ENCODE measurements at places on chromosomes 16 and 17.

- DNase-seq: no peak
Measured at GRCh38 chr17:30831257-30831656, 509 bp upstream of the ATAD5 start.

- DNase-seq: no peak
Measured at GRCh38 chr17:2043785-2044184, 2.0 kb downstream of the OVCA2 start.

- DNase-seq: no peak
Measured at GRCh38 chr17:40092581-40092980, 7.8 kb downstream of the NR1D1 start.

DNA sequence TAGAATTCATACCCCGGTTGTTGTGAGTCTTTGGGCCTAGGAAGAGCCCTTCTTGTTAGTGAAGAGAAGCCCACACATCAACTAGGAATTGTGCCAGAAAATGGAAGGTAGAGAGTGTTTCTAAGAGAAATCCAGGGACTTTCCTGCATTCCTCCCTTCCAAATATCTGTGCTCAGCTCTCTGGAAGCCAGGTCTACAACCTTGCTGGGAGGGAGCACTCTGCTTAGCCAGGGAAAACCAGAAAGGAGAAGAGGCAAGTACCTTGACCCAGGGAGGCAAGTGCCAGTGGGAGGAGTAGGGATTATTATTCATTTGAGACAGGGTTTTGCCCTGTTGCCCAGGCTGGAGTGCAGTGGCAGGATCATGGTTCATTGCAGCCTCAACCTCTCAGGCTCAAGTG, 48.4 kb upstream of the TAC4 start:
- no peak for DNase-seq

DNA sequence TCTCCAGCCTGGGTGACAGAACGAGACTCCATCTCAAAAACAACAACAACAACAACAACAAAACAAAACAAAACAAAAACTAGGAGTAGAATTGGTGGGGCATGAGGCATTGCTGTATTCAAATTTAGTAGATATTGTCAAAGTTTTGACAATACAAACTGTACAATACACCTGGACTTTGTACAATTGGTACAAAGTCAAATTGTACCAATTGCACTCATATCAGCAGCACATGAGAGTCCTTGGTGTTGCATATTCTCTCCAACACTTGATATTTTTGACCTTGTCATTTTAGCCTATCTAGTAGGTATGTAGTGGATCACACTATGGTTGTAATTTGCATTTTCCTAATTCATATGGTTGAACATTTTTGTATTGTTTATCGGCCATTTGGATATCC, 14.3 kb upstream of the ATF7IP2 start:
- DNase-seq: no peak

- DNase-seq: no peak
Measured at GRCh38 chr17:19943026-19943425, 34.6 kb downstream of the AKAP10 start.

DNA sequence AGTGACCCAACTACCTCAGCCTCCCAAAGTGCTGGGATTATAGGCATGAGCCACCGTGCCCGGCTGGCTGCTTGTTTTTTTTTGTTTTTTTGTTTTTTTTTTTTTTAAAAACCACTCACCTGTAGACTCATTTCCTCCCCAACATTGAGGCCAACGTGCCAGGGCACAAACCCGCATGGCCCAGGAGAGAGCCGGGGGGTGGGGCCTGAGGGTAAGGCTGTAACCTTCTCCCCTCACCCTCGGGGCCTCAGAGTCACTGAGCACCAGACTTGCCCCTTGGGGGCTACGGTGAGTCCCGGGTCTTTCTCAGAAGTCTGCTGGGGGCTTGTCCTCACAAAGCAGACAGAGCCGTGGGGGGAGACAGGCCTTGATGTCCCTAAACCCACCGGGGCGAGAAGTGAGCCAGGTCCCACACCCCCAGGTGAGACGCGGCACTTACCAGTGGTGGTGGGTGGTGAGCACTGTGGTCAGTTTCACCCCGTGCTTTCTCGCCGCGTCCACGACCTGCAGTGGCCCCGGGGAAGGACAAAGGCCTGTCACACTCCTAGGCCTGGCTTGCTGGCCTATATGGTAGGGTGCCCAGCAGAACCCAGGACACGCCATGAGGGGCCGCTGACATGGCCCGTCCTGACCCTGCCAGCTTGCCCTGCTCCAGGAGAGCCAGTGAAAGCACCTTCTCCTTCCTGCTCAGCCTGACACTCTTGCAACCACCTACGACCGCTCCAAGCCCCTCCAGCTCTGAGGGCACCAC, 4.6 kb downstream of the HAGH start:
- DNase-seq: no peak

- DNase-seq: no peak
Measured at GRCh38 chr17:47201166-47201565, 8.0 kb upstream of the MYL4 start.

DNA sequence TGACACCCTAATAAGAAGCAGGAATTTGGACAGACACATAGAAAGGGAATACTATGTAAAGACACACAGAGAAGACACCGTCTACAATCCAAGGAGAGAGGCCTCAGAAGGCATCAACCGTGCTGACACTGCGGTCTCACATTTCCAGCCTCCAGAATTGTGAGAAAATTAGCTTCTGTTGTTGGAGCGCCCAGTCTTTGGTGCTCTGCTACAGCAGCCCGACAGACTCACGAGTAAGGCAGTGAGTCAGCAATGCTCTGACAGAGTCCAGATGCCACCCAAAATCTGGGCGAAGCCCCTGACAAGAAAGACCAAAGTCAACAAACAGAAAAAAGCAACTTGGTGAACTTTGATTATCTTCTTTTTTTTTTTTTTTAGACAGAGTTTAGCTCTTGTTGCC, 32.5 kb upstream of the RAI1 start:
- DNase-seq: no peak

DNA sequence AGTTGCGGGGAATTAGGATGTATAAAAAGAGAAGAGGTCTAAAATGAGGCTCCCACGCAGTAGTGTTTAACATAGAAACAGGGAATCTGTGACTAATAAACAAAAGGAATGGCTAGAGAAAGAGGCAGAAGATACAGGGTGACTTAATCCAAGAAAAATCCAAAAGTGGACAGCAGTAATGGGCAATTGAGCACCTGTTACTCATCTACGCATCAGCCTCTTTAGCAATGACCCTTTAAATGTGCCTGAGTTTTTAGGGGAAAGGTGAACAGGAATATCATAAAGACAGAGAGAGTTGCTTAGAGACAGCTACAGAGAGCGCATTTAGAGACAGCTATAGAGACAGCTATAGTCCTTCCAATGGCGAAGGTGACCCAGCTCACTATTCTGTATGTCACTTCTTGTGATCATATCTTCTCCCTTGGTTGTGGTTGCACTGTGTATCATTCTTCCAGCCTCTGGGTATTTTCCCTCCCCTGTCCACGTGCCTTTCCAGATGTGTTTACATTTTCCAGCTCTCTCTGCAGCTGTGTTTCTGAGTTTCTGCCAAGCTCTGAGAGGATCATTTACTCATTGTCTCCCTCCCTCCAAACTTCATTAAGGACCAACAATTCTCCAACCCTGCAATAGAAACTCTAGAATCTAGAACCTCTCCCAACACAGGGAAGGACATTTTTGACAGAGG, 61.5 kb downstream of the MYOCD start:
- DNase-seq: no peak

GRCh38 chr17:29766796-29767327, 144.2 kb upstream of the CORO6 start:
- DNase-seq: no peak

- DNase-seq: no peak
Measured at GRCh38 chr17:73802314-73802713, 158.1 kb upstream of the SDK2 start.

DNA sequence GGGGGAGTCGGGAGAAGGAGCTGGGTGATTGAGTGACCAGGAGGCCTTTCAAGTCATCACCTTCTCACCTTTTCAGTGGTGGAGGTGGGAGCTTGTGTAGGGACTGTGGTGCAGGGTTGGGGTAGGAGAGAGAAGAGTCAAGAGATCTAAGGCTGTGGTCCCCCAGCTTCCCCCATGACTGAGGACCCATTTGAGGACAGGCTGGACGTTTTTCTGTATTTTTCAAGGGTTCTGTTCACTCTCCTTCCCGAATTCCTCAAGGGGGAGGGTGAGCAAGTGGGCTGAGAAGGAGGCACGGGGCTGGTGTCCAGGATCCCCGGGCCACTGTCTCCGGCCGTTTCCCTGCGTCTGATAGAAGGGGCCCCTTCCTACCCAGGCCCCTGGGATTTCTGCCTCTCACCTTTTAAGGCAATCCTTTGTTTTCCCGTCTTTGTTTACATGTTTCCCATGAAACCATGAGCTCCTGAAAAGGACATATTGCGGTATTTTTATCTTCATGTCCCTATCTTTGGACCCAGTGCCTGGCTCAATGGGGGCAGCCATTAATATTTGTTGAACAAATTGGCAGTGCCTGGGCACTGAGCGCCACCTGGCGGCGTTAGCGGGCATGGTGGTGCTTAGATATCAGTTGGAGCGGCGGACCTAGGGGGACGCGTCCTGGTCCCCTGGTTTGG, 9.2 kb upstream of the CD300A start:
- DNase-seq: peak; percentile 71

GRCh38 chr16:1311212-1311737, 1.8 kb downstream of the UBE2I start:
- DNase-seq: no peak

DNA sequence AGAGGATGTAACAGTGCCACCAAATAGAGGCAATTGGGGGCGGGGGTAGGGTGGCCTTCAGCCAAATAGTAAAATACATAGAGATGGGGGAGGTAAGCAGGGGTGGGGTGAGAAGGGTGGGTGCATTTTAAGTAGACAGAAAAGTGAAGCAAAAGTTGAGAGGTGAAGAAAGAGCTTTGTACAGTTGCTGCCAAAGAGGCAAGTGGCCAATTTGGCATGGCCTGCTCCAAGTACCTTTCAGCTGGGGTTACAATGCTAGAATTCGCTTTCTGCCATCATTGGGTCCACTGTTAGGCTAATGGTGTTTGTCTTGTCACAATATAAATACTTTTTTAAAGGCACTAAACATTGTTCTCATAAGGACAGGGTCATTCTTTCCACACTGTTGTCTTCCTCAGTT, 5.2 kb upstream of the TMEM97 start:
- DNase-seq: no peak

DNA sequence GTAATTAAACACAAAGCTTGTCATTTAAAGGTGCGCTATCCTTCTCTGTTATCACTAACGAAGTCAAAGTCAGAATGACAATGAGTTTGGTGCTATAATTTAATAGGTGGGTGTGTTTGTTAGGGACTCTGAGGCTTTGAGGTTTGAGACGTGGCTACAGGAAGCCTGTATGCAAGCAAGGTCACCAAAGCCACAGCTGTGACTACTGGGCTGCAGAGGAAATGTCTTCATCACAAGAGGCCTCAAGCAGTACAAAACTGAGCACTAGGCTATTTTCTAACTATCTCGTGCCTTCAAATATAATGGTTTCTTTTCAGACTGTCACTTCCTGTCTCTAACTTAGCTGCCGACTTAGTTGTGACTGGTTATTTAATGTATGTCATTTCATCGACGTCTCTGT, 141.2 kb downstream of the AATF start:
- no peak for DNase-seq

DNA sequence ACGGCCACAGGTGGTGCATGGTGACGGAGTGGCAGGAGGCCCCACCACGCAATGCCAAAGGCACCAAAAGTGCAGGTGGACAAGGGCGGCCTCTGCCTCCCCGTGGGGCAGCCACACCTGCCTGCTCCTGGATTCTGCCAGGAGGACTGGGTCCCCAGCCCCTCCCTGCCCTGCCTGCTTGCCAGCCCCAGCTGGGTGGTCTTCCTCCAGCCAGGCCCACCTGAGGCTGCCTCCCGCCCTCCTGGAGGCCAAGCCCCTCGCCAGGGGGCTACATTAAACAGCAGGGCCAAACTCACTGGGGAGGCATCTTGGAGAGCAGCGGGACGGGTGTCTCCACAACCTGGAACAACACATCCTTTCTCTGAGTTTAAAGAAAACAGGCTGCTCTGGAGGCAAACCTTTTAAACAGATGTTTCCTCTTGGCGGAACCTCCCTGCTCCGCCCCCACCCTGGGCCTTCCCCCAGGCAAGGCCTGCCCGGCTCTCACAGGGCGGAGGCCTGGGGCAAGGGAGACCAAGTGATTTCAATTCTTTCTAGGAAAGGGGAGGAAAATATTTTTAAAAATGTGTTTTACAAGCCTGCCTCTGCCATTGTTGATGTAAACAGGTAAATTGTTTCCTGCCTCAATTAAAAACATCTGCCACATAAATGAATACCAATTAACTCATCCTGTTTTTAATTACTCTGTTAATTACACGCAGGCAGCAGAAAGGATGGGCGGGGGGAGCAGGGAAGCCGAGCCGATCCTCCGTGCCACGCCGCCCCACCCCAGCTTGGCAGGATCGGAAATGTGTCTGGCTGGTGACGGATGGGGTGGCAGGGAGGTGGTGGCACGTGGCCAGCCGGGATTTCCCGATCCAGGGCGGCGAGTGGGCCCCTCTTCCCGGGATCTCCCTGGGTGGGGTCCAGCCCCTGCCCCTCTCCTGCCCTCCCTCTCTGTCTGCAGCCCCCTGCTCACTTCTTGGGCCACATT, 54.4 kb upstream of the PABPN1L start:
- DNase-seq: no peak

- DNase-seq: no peak
Measured at GRCh38 chr17:39800540-39800939, 62.8 kb downstream of the GRB7 start.

All from putamen (tissue), 1 donor.